HEK293T (cell line): ENCODE measurements at places on chromosomes 7 and 10.

DNA sequence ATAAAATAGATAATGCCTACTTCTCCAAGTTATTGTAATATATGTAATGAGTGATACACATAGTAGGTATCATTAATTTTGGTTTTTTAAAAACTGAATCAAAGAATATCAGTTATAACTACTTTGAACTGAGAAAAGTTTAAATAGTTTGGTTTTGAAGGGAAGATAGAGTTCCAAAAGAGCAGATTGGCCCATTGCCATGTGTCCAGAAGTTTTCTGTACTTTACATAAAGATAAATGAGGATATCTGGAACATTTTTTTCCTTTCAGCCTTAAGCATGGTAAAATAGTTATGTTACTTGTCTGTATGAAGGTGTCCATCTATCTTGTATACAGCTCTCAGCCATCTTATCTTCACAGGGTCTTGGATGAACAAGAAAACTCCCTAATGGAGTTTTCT lies 97.9 kb upstream of the MXI1 start:
- no peak for DNase-seq

- DNase-seq = peak; percentile 8
Observed at GRCh38 chr10:27446091-27446918, 57.8 kb upstream of the RAB18 start.

DNA sequence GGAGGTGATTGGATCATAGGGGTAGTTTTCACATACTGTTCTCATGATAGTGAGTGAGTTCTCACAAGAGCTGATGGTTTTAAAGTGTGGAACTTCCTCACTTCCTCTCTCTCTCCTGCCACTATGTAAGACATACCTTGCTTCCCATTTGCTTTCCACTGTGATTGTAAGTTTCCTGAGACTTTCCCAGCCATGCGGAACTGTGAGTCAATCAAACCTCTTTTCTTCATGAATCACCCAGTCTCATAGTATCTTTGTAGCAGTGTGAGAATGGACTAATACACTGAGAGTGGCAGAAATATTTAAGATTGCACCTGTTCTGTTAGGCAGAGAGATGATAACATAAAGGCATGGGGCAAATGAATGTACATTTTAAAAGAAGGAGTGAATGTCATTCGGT lies 507.8 kb downstream of the SORCS3 start:
- DNase-seq = no peak

GRCh38 chr7:66847879-66848790 lies 72.9 kb upstream of the TMEM248 start:
- DNase-seq = no peak

GRCh38 chr7:131112431-131112830 lies 215.2 kb upstream of the MKLN1 start:
- DNase-seq = no peak

GRCh38 chr10:124340033-124340760 lies 78.5 kb downstream of the OAT start:
- DNase-seq = no peak

DNA sequence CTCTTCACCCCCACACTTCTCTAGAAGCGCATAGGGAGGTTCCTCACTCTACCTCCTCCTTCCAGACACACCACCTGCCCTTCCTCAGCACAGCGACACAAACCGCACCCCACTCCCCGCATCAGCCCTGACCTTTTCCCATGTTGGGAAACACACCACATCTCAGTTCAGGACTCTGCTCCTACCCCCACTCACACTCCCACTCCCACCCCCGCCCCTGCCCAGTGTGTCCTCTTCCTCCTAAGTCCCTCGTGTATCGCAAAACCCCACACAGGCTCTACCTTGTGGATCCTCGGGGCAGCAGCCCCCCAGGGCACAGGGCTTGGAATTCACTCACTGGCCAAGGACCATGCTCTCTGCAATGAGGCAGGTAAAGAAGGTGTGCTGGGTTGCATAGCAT lies 4.2 kb upstream of the AOC1 start:
- no peak for DNase-seq

DNA sequence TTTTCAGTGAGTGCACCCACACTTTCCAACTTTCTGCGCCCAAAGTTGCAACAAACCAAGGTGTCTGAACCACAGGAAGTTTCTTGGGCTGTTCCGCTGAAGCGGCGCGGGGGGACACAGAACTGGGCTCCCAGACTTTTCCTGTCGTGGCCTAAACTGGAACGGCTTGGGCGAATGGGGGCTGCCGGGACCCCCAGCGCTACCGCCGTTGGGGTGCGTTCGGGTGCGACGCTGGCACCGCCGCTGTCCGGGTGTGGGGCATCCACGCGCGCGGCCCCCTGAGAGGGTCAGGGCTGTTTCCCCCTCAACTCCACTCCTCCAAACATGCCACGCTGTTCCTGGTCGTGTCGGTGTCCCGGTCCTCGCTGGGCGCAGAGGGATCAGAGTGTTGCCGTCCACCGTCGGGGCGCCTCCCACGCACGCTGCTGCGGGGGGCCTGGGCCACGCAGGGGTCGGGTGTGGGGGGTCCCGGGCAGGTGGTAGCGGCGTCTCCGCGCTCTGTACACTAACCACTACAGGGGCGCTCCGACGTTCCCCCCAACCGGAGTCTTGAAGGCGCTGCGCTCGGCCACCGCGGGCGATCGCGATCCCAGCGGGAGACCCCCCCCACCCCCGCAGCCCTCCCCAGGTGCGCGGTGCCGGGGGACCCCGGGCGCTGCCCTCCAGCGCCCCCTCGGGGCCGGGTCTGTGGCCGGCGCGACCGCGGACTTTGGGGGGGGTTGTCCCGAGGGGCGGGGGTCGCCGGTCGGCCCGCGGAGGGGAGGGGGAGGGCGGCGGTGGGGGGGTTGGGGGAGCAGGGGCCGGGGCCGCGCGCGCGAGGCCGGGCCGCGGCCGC lies 2.2 kb upstream of the CUX1 start:
- DNase-seq = peak; percentile 75

DNA sequence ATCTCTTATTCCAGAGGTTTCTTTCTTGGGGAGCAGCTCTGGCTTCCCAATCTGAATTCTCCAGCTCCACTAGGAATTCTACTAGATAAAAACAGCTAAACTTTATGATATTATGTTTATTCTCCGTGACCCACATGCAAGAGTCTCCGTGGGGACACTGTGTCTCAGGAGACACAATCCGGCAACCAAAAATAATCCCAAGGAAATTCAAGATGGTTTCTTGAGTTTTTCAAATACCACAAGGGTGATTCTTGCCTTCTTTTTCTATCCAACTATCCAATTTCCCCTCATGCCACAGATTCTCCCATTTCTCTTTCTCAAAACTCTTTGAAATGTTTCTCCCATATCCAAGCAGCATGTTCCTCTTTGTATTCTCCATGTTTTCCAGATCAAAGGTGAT lies 103.1 kb downstream of the FAS start:
- no peak for DNase-seq

GRCh38 chr7:66867198-66867790 lies 53.7 kb upstream of the TMEM248 start:
- DNase-seq = no peak

DNA sequence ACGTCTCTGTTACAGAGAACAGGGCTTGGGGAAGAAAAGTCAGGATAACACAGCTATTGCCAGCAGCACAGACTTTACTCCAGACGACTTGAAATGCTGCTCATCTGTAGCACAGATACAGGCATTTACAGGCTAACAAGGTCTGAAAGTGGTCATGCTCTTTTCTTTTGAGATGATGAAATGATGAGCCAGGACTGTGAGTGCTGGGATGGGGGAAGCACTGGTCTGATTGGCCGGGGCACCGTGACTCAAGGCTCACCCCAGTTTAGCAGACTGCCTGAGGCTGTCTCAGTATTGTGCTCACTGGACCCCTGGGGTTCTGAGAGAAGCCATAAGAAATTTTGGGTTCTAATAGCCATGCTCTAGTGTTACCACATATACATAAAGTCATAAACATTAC lies 12.4 kb downstream of the SMKR1 start:
- DNase-seq = no peak

DNA sequence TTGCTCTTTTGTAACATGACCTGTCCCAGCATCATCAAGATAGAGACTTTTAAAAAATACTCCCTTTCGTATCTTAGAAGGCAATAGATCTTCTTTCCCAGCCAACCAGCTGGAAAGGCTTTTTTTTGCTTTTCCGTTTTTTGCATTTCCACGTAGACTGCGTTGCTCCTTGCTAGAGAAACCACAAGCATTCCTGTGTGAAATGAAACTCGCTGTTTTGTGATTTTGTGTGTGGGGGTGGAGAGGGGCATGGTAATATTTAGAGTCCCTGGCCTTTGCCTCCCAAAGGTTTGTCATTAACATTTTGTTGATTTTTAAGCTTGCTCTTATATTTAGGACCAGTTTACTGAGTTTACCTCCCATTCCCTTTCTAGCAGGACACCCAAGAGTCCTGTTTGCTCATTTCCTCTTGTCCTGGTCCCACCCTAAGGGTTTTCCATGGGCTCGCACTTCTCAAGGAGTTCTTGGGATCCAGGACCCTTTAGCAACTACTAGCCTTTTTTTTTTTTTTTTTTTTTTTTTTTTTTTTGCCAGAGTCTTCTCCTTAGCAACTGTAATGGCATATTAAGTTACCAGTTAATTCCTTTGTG lies 243.6 kb downstream of the BICC1 start:
- no peak for DNase-seq

DNA sequence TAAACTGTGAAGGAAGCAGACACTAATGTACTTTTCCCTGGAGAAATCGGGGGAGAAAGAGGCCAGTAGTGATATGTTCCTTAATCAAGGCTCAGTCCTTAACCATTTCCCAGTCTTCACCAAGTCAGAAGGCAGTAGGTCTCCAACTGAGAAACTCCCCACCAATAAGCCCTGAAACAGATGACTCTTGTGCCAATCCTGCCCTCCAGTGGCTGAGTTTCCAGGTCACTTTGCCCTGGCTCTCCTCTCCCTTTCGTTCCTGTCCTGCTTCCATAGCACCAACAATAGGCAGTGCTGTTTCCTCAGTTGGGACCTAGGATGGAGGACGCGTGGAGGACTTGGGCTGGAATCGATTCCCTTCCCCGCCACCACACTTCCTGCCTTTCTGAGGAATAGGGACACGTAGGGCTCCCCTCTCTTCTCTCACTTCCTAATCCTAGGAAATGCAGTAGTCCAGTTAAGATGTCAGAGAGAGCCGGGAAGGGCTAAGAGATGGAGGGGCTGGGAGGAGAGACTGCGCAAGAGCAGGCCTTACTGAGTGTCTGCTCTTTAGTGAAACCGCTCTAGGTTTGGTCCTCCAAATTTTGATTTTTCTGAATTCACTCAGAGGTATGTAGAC lies 23.4 kb downstream of the ATOH7 start:
- DNase-seq = peak; percentile 70

GRCh38 chr7:159017741-159018140 lies 126.9 kb downstream of the VIPR2 start:
- DNase-seq = no peak

- DNase-seq = no peak
Observed at GRCh38 chr7:3431306-3431705, 130.3 kb downstream of the SDK1 start.

GRCh38 chr7:36972140-36972518 lies 247.8 kb upstream of the AOAH start:
- no peak for DNase-seq

DNA sequence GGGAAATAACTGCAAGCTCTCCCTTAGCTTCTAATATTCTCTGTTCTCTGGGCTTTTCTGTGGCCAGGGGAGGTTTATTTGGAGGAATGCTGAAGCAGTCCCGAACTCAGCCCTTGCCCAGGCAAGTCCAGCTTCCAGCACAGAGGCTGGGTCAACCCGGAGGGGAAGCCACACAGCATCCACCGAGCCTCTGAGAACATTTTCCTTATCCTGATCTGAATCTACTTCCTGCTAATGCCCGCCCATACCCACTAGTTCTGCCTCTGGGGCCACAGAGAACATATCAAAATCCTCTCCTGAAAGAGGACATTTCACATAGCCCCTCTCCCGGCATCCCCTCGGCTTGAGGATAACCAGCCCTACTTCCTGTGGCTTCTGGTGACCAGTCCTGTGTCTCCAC lies 31.1 kb downstream of the SH3PXD2A start:
- DNase-seq = no peak

- no peak for DNase-seq
Observed at GRCh38 chr10:24307116-24307515, 98.2 kb downstream of the KIAA1217 start.

DNA sequence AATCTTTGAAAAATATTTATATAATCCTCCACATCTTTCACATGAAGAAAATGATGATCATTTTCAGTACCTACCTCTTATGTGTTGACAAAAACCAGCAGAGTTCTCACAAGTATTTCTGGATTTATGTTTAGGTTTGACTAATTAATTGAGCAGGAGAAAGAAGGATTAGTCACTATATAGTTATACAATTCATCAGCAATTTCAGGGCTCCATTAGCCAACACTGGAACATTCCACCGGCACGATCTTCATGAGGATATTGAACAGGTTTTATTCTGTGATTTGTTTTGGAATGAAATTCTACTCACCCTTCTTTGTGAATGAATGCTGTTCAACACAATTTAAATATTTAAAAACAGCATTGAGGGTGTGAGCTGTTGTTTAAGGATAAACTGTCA lies 163.2 kb downstream of the SEM1 start:
- DNase-seq = no peak

- DNase-seq = no peak
Observed at GRCh38 chr7:27187475-27188385, 2.7 kb upstream of the HOXA11 start.

- no peak for DNase-seq
Observed at GRCh38 chr10:99526861-99527504, 5.8 kb upstream of the NKX2-3 start.

DNA sequence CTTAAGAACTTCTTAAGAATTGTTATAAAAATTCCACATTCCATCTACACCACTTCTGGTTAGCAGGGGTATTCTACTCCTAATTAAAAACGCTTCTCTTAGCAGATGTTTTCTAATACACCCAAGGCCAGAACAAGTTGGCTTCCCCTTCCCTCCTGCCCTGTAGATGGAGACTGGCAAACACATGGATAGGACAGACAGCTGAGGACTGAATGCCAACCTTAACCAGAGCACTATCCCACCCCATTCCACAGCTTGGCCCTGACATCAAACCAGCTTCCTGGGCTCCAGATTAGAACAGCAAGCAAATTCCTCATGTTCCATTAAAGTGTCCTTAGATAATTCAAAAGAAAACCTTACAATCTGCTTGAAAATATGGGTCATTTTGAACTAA lies 56.6 kb upstream of the IL6 start:
- DNase-seq = no peak

GRCh38 chr10:57864765-57865680 lies 402.7 kb downstream of the IPMK start:
- DNase-seq = no peak

DNA sequence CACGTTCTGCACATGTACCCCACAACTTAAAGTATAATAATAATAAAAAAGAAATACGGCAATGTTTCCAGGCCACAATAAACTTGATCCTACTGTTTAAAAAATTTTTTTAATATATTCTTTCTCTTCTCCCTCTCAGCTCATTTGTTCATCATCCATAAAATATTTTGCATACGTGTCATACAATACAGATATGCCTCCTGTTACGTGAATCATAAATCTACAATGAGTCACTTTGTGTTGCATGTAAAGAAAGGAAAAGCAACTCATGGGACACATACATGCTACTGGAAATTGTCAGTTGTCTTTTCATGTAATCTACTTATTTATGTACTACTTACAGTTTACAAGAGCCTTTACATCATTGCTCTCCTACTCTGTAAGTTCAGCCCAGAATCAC lies 1.1 kb upstream of the TECTB start:
- DNase-seq = no peak

GRCh38 chr10:94146313-94146712 lies 152.6 kb downstream of the PLCE1 start:
- no peak for DNase-seq

- DNase-seq = no peak
Observed at GRCh38 chr10:62112300-62112699, 156.3 kb downstream of the RTKN2 start.
